ENCODE measurements at places on chromosomes 1 and 21. TPM values are rescaled to one million over a fixed set of nuclear protein-coding genes. Genes with fewer than 3 reads are reported as not detected.

DNA sequence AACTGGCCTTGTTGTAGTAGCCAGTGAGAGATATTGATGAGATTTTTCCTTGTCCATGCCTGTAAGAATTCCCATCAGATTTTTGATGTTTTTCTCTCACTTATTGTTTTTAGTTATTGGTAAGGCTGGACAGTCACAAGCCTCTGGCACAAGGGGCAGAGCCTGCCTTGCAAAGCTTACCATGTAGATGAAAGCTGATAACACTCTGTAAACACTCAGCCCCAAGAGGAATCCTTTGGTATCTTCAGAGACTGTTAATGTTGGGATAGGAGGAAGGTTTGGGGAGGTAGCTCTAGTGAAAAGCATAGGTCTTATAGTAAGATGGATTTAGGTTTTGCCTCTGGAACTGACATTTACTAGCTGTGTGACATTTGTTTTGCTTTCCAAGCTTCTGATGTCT, 37.7 kb downstream of the MARK1 start:
- no peaks in the 10 kb centered on the region for H3K36me3 ChIP-seq
- H3K27ac ChIP-seq: no peak overlapping the region
- DNase-seq: no peak
- no peak overlapping the region for H3K4me3 ChIP-seq
- no peaks in the 10 kb centered on the region for H3K27me3 ChIP-seq

DNA sequence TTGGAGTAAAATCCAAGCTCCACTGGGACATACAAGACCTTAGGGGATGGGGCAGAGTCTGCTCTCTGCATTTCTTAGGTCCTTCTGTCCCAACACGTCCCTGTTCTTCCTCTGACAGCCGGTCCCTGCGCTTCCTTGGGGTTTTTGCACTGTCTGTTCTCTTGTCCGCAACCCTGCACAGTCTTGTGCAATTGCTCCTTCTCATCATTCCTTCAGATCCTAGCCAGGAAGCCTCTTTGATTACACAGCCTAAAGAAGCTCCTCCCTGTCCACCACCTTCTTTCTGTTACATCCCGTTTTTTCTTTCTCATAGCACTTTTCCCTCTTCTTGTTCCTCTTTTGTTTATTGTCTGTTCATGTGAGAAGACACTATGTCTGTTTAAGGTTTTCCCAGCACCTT, 19.9 kb downstream of the ACOT11 start:
- no peak for DNase-seq
- no peaks in the 10 kb centered on the region for H3K4me1 ChIP-seq
- H3K36me3 ChIP-seq: no peaks in the 10 kb centered on the region
- no peak overlapping the region for H3K4me3 ChIP-seq
- no peak overlapping the region for H3K27ac ChIP-seq

DNA sequence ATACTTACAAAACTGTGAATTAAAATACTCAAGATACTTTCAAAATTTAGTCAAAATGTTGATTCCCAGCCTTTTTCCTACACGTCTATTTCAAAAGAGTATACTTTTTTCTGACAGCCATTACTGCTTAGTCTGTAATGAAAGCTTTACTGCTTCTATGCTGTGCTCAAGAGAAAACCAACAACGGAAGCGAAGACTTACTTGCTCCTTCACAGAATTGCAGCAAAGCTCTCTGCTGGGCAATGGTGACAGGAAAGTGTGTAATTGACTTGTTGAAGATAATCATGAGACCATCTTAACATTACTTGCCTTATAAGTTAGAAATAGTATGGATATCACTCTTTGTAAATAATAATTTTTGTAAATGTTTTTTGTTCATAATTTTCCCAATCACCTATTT, 1.7 kb upstream of the DYNLT5 start:
- no peaks in the 10 kb centered on the region for H3K36me3 ChIP-seq
- no peaks in the 10 kb centered on the region for H3K4me1 ChIP-seq
- H3K27me3 ChIP-seq: no peaks in the 10 kb centered on the region

- no peak overlapping the region for H3K27ac ChIP-seq
- DNase-seq: no peak
- H3K27me3 ChIP-seq: no peaks in the 10 kb centered on the region
- no peaks in the 10 kb centered on the region for H3K36me3 ChIP-seq
- H3K4me3 ChIP-seq: no peak overlapping the region
- no peaks in the 10 kb centered on the region for H3K4me1 ChIP-seq
Observed at GRCh38 chr1:227399152-227399730, 80.9 kb upstream of the CDC42BPA start.

LPAR3 gene
- not detected for total RNA-seq

DNA sequence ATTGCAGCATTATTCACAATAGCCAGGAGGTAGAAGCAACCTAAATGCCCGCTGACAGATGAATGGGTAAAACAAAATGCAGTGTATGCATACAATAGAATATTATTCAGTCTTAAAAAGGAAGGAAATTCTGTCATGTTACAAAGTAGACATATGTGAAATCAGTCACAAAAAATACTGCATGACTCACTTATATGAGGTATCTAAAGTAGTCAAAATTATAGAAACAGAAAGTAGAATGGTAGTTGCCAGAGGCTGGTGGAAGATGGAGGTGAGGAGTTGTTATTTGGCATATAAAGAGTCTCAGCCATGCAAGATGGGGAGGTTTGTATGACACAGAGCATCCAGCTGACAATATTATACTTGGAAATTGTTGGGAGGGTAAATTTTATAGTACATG, 43.0 kb upstream of the EGLN1 start:
- no peak overlapping the region for H3K27ac ChIP-seq
- no peaks in the 10 kb centered on the region for H3K27me3 ChIP-seq
- DNase-seq: no peak
- H3K36me3 ChIP-seq: no peaks in the 10 kb centered on the region
- no peaks in the 10 kb centered on the region for H3K4me1 ChIP-seq

- DNase-seq: no peak
- no peaks in the 10 kb centered on the region for H3K27me3 ChIP-seq
- no peaks in the 10 kb centered on the region for H3K4me1 ChIP-seq
- no peak overlapping the region for H3K27ac ChIP-seq
- H3K36me3 ChIP-seq: no peaks in the 10 kb centered on the region
Observed at GRCh38 chr21:39208624-39209333, 25.5 kb upstream of the PSMG1 start.

ORC1 gene
- 0.33 TPM for total RNA-seq

DNA sequence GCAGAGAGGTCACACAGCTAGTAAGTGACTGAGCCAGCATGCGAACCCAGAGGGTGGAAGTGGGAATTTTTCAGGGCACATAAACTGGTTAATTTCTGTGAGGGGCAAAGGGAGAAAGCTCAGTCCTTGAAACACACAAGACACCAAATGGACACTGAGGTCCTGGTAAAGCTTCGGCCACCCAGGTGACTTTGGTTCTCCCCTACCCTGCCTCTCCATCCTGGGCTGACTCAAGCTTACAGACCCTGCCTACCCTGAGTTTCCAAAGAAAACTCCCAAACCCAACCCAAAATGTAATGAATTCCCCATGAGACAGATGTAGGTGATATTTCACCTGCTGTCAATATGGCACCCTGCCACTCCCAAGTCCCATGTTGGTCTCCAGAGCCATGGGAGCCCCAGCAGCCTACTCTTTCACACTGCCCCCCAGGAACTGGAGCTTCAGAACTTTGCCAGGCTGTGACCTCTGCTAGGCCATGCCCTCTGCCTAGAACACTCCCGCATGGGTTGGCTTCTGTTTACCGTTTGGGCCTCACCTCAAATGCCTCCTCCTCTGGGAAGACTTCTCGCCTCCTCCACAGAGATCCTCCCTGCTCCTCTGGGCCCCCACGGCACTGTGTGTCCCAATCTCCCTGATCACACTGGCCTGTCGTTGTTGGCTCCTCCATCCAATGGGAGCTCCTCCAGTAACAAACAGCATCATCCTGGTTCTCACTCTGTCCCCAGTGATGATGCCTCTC, 3.7 kb upstream of the LRP8 start:
- no peaks in the 10 kb centered on the region for H3K27me3 ChIP-seq
- no peaks in the 10 kb centered on the region for H3K4me1 ChIP-seq
- no peak for DNase-seq
- no peaks in the 10 kb centered on the region for H3K36me3 ChIP-seq
- no peak overlapping the region for H3K27ac ChIP-seq

GRCh38 chr1:230273141-230273710, 152.9 kb downstream of the PGBD5 start:
- H3K4me1 ChIP-seq: no peaks in the 10 kb centered on the region
- peak; percentile 24 for DNase-seq
- H3K27me3 ChIP-seq: no peaks in the 10 kb centered on the region
- H3K36me3 ChIP-seq: no peaks in the 10 kb centered on the region
- H3K4me3 ChIP-seq: no peak overlapping the region

CCDC28B gene
- 5.2 TPM for total RNA-seq

DNA sequence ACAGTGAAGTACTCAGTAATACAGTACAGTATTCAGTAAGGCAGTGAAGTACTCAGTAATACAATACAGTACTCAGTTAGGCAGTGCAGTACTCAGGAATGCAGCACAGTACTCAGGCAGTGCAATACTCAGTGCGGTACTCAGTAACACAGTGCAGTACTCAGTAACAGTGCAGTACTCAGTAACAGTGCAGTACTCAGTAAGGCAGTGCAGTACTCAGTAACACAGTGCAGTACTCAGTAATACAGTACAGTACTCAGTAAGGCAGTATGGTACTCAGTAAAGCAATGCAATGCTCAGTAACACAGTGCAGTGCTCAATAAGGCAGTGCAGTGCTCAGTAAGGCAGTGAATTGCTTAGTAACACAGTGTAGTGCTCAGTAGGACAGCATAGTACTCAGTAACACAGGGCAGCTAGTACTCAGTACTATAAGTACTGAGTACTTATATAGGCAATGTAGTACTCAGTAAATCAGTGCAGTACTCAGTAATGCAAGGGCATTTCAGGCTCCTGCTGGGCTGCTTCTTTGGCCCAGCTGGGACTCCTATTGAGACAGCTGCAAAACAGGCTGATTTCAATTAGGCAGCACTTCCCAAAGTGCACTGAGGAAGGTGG, 411.3 kb downstream of the DISC1 start:
- no peak overlapping the region for H3K27ac ChIP-seq
- H3K36me3 ChIP-seq: no peaks in the 10 kb centered on the region
- H3K27me3 ChIP-seq: no peaks in the 10 kb centered on the region
- no peak for DNase-seq
- H3K4me3 ChIP-seq: no peak overlapping the region
- H3K4me1 ChIP-seq: no peaks in the 10 kb centered on the region

DNA sequence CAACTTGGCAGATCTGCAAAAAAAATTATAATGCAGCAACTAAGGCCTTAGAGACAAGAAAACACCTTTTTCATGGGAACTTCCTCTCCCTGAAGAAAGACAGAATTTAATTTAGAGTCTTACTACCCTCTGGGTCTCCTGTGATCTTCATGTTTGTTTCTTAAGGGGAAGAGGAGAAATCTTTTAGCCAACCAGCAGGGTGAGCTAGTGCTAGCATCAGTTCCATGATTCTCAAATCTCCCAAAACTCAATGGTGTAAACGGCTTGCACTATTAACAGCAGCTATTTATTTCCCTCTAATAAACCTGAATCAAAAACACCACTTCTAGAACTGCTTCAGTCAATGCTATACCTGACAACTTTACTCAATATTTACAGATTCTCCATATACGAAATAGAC, 3.8 kb downstream of the ZNF644 start:
- peak overlapping the region; percentile 77 for H3K27ac ChIP-seq
- peaks cover 12% of the 10 kb centered on the region for H3K4me1 ChIP-seq
- no peak for DNase-seq
- no peaks in the 10 kb centered on the region for H3K36me3 ChIP-seq
- H3K27me3 ChIP-seq: no peaks in the 10 kb centered on the region
- no peak overlapping the region for H3K4me3 ChIP-seq

GRCh38 chr1:37009521-37009920, 24.8 kb downstream of the GRIK3 start:
- H3K4me1 ChIP-seq: no peaks in the 10 kb centered on the region
- no peak overlapping the region for H3K4me3 ChIP-seq
- no peaks in the 10 kb centered on the region for H3K27me3 ChIP-seq
- no peak overlapping the region for H3K27ac ChIP-seq
- no peaks in the 10 kb centered on the region for H3K36me3 ChIP-seq

ILDR2 gene
- total RNA-seq: not detected

DNA sequence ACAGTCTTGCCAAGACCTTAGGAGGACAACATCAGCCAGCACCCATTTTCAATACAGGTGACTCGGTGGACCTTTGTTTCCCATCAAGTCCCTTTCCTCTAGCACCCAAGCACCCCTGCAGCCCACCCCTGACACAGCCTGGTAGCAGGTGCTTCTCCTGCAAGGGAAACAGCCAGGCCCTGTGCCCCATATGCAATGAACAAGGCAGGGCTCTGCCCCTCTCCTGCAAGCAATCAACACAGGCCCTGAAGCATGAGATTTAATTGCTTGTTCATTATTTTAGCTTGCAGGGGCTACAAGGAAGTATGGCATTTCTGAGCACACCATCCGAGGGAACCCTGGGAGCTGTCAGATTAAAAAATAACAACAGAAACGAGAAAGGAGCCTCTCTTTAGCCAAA, 35.4 kb downstream of the TCP10L start:
- H3K36me3 ChIP-seq: no peaks in the 10 kb centered on the region
- H3K27ac ChIP-seq: no peak overlapping the region
- no peaks in the 10 kb centered on the region for H3K4me1 ChIP-seq
- no peak for DNase-seq
- no peak overlapping the region for H3K4me3 ChIP-seq

MNDA gene
- total RNA-seq: 6.9 TPM

S100A7 gene
- total RNA-seq: not detected

DNA sequence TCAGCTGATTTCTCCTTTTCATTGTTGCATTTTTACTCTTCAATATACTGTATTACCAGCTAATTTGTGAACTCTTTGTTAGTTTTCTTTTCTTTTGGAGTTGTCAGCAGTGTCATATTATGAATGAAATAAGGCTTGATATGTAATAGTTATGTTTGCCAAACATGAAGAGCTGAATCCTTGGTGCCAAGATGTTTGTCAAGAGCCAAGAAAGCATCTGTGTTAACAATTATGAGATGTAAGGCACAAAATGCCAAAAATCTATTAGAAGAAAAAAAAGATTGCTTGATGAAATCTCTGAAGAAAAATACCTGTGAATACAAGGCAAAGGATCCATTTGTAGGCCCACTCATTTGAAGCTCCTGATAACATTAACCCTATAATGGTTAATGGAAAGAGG, 48.4 kb upstream of the RNPC3 start:
- no peak overlapping the region for H3K4me3 ChIP-seq
- no peaks in the 10 kb centered on the region for H3K36me3 ChIP-seq
- no peak for DNase-seq
- no peak overlapping the region for H3K27ac ChIP-seq
- H3K4me1 ChIP-seq: no peaks in the 10 kb centered on the region

GRCh38 chr21:14495075-14495474, 51.0 kb downstream of the SAMSN1 start:
- H3K27ac ChIP-seq: no peak overlapping the region
- no peaks in the 10 kb centered on the region for H3K27me3 ChIP-seq
- H3K4me3 ChIP-seq: no peak overlapping the region
- no peaks in the 10 kb centered on the region for H3K36me3 ChIP-seq
- no peak for DNase-seq

KLHL20 gene
- 45.0 TPM for total RNA-seq

- DNase-seq: no peak
- no peaks in the 10 kb centered on the region for H3K36me3 ChIP-seq
- H3K4me3 ChIP-seq: no peak overlapping the region
- no peaks in the 10 kb centered on the region for H3K4me1 ChIP-seq
Observed at GRCh38 chr1:192906334-192906733, 97.5 kb downstream of the RGS2 start.

- no peak overlapping the region for H3K4me3 ChIP-seq
- H3K4me1 ChIP-seq: no peaks in the 10 kb centered on the region
- no peaks in the 10 kb centered on the region for H3K36me3 ChIP-seq
Observed at GRCh38 chr1:193519922-193520321, 333.5 kb upstream of the B3GALT2 start.

Measured in breast epithelium (tissue), 4 donors.